CD4-positive, alpha-beta T cell treated with Interleukin-4 for 4 hours (primary cell): ENCODE measurements at places on chromosomes 16 and 17.

- DNase-seq = no peak
Observed at GRCh38 chr17:78257810-78258322, 26.4 kb downstream of the TMEM235 start.

- no peak for DNase-seq
Observed at GRCh38 chr16:85728879-85729278, 22.0 kb downstream of the C16orf74 start.

DNA sequence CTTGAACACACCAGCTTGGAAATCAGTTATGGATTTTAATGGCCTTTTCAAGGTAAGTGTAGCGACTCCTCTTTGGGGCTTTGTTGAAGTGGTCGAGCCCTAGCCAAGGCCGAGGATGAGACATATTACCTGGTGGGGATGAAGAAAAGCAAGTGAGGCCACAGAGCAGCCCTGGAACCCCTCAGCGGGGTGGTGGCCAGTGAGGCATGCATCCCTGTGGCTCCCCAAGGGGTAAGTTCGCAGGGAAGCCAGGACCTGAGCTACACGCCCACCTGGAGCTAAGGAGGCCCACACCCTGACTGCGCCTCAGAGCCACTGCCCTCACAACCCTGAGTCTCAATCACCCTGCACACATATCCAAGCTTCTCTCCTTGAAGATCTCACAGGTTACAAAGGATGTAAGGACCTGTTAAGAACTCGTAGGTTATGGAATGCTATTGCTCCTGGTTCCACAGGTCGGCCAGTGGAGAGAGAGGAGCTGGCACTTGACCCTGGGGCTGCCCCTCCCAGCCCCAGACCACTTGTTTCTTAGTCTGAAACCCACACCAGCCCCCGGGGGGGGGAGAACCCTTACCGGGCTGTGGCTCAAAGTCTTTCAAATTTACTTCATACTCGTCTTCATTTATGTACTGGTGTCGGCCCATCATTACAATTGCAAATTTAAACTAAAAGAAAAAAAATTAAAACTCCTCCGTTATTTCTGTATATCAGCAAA is 12.0 kb downstream of the LITAFD start:
- DNase-seq = no peak

DNA sequence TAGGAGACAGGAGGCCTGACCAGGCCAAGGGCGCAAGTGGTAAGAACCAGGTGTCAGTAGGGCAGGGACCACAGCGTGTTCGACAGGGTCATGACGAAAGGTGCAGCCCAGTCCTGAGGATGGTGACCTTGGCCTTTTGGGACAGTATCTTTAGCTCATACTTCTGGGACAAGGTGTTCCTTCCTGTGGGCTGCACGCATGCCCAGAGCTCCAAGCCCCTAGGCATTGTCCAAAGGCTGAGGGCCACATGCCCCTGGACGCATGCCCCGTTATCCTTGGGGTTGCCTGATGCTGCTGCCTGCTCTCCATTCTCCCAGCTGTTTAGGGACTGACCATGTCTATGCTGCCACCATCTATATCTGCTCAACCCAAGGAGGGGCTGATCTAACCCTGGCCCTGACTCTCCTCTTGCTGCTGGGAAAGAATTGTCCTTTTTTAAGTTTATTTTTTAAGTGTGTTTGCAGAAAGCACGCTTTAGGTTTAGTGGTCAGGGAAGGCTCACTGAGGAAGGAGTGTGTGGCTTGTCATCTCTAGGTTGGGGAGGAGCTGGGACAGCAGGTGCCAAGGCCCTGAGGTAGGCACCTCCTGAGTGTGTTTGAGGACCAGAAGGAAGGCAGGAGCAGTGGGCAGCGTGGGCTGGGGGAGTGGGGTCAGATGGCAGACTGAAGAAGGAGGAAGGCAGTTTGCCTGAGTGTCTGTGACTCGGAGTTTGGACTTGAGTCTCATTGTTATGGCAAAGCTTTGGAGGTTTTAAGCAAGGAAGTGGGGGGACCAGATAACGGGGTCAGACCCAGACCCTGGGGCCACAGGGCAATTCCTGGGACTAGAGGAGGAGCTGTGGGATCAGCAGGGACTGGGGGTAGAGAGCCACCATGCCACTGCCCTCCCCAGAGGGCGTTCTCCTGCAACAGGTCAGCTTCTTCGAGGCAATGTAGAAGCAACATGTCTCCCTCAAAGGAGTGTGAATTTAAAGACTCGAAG is 15.1 kb upstream of the CBX4 start:
- no peak for DNase-seq

- DNase-seq = no peak
Observed at GRCh38 chr17:32529604-32530003, 42.8 kb downstream of the CDK5R1 start.

DNA sequence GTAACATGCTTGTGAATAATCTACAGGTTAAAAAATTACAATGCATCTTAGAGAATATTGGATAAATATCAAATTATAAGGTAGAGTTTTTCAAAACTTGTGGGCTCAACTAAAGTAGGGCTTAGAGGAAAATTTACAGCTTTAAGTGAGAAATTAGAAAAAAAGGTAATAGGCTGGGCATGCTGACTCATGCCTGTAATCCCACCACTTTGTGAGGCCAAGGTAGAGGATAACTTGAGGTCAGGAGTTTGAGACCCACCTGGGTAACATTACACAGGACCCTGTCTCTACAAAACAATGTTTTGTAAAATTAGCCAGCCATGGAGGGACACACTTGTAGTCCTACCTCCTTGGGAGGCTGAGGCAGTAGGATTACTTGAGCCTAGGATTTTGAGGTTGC is 4.5 kb downstream of the ATF7IP2 start:
- no peak for DNase-seq

GRCh38 chr17:33927732-33928133 is 327.4 kb upstream of the CCL2 start:
- no peak for DNase-seq

DNA sequence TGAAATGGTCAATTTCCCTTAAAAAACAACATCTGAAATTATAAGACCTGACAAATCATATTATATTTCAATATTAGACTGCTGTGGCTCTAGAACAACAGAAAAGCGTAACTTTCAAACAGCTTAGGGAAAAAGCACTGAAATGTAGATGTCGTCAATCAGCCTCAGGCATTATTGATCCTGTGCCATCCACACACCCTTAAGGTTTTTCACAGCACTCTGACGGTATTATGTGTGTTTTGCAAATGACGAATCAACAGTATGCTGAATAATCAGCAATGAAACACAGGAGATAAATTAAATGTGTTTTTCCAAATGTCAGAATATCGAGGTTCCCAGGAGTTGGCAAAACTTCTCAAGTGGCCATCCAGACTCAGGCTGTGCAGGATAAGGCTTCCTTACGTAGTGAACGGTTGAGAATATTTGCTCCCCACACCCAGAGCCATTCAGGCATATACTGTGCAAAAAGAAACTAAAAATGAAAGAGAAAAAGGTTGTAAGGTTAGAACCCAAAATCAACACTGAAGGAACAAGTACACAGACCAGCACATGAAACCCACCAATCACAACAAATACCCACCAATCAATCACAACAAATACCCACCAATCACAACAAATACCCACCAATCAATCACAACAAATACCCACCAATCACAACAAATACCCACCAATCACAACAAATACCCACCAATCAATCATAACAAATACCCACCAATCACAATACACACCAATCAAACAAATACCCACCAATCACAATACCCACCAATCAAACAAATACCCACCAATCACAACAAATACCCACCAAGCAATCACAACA is 7.7 kb upstream of the MBTPS1 start:
- no peak for DNase-seq

DNA sequence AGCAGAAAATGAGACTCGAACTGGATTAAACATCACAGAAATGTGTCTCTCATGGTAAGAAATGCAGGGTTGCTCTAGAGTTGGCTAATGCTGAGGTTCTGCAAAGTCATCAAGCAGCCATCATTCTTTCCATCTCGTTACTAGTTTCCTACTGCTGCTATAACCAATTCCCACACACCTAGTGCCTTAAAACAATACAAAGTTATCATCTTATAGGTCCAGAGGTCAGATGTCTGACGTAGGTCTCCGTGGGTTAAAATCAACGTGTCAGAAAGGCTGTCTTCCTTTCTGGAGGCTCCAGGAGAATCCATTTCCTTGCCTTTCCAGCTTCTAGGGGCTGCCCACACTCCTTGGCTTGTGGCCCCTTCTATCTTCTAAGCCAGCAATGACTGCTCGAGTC is 118.6 kb downstream of the STX8 start:
- DNase-seq = no peak

DNA sequence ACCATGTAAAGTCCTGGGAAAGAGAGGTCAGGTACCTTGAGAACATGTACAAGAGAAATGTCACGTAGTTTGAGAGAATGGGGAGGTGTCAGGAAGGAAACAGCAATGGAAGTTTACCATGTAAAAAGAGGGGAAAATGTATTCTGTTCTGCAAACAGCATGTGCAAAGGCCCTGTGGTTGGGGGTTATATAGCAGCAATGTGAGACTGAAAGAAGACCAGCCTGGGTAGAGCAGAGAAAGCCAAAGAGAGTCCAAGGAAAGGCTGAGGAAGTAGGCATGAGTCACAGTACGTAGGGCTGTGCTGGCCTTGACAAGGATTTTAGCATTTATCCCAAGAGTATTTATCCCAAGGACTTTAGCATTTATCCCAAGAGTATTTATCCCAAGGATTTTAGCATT is 141.3 kb upstream of the CACNG3 start:
- no peak for DNase-seq

- DNase-seq = no peak
Observed at GRCh38 chr16:69886726-69887125, 64.4 kb upstream of the CLEC18A start.

DNA sequence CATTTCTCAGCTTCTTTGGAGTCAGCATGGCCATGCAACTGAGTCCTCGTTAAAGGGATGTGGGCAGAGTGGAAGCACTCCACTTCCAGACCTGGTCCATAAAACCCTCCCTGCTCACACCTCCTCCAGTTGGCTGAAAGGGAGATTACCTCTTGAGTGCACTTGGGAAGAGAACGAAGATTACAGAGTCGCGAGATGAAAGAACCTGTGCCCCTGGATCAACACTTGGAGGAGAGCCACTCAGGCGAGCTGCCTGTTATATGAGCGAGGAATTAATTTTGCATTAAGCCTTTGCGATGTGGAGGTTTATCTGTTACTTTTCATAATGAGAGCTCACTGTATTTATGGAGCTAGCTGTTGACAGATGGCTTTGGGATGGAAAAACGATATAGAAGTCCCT is 147.9 kb downstream of the MAF start:
- DNase-seq = no peak

DNA sequence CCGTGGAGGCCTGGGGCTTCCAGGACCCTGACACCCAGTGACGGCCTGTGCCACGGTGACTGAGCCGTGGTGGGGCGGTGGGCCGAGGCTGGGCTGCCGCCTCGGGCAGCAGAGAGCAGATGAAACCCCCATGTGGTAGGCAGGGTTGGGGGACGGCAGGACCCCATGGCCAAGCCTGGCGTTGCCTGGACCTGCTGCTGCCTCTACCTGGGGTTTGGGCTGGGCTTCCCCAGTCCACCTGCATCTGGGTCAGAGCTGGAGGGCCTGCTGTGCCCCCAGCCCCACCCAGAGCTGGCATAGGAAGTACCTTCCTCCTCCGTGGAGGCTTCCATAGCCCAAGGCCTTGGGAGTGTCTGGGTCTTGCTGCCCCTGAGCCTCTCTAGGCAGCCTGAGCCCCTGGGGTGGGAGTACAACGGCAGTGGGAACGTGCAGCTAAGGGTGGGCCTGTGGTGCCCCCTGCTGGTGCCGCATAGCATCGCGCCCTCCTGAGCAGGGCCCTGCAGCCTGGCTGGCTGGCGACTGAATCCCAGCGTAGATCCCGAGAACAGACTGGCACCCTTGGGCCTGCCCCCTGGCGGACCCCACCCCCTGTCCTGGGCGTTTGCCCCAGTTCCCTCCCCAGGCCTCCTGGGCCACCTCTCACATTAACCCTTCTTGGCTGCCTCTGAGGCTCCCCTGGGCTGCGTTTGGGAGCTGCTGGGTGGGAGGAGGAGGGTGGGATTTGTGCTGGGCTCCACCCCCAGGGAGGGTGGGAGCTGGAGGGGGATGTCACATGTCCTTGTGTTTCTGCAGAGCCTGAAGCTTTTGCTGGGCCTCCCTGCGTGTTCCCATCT is 12.6 kb upstream of the ATP6V0C start:
- DNase-seq = peak; percentile 69

DNA sequence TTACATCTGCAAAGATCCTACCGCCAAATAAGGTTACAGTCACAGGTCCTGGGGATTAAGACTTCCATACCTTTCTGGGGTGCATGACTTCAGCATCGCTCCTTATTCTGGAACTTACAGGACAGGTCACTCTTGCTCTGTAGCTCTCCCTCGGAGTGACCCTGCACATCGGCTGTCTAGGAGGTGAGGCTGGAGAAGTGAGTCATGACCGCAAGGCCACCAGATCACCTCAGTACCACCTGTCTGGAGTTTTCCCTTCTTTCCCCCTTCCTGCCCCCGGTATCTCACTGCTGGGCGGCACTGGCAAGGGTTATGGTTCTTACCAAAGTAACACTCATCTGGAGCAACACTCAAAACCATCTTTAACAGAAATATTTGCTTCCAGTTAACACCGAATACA is 374.8 kb downstream of the SLC39A11 start:
- DNase-seq = no peak

DNA sequence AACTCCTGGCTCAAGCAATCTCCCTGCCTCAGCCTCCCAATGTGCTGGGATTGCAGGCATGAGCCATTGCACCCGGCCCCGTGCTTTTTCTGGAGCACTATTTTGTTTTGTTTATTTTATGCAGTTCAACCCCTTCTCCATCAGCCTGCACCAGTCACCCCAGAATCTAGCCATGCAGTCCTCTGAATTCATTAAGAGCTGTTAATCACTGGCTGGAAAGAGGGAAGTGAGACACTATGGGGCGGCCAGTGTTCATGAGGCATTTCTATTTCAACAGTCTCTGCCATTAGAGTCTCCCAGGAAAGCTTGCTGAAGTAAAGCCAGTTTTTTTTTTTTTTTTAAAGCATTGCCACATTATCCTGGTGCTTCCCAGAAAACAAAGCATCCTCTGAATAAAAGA is 1.7 kb downstream of the VWA3A start:
- no peak for DNase-seq

GRCh38 chr17:36085765-36086164 is 4.2 kb downstream of the CCL3 start:
- no peak for DNase-seq
